Fibroblast of skin of left quadriceps (primary cell): ENCODE measurements at places on chromosomes 11 and 22.

DNA sequence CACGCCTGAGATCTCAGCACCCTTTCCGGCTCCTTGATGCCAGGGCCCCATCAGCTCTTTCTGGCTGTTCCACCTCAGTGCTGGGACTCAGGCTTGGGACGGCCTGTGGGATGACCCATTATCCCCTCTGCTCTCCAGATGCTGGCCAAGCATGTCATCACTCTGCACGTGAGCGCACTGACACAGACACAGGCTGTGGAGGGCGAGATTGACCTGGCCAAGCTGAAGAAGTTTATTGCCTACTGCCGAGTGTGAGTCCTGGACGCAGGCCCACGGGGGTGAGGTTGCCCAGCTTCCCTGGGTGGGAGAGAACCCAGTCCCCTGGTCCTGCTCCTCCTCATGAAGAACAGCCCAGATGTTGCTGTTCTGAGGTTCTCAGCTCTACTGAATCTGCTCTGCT lies 17.7 kb downstream of the MCM5 start:
- DNase-seq: no peak

DNA sequence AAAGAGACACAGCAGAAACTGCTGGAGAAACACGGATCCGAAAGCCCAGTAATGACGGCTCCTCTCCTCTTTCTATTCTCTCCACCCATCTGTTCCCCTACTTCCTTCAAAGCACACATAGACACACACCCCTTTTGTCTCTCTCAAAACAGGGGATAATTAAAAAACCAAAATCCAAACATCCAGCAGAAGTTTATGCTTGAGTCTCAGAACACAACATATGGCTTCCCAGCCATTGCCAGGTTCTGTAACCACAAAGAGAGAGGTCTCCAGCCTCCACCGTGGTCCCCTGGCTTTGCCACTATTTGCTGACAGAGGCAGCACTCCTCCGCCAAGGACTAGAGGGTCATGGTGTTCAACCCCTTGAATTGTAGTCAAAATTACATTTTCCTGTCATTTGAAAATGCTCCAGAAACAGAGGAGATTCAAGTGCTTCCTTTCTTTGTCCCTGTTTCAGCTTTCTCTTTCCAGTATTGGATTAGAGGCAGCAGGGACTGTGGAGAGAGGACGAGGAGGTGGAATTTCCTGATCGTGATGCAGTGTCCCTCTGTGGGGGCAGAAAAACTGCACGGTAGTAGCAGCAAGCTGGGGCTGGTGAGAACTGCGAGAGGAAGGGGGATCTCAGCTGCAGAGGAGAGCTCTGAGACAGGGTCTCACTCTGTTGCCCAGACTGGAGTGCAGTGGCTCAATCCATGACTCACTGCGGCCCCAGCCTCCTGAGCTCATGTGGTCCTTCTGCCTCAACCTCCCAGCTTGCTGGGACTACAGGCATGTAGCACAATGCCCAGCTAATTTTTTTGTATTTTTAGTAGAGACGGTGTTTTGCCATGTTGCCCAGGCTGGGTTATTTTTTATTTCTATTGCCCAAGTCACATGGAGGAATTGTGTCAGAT lies 60.3 kb downstream of the UBASH3B start:
- DNase-seq: no peak

GRCh38 chr11:70828593-70829082 lies 423.7 kb downstream of the SHANK2 start:
- DNase-seq: no peak

DNA sequence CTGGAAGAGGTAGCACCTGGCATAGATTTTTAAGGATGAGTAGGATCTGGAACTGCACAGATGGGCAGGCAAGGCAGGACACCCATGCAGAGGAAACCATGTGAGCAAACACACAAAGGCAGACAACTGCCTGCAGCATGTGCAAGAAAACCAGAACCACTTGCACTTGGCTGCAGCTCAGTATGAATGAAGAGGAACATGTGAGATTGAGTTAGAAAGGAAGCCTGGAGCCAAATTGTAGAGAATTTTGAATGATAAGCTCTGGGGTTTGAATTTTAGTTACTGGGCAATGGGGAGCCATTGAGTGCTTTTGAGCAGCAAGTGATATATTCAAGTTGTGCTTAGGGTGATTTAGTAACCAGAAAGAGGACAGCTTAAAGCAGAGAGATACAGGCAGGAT lies 583.4 kb downstream of the SOX6 start:
- no peak for DNase-seq

GRCh38 chr11:108758458-108758857 lies 93.6 kb downstream of the DDX10 start:
- DNase-seq: no peak

DNA sequence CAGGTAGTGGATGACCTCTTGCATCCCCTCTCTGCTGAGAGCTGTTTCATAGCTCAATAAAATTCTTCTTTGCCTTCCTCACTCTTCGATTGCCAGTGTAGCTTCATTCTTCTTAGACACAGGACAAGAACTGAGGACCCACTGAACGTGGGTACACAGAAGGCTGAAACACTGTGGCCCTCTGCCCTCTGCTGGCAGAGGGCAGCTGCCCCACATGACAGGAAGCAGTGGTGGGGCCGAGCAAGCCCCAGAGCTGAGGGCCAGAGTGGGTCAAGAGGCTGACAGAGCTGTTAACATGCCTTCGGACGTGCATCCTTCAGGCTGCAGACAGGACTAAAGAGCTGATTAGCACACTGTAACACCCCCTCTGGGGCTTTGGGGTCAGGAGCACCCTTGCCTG lies 15.6 kb downstream of the SMC1B start:
- no peak for DNase-seq

- no peak for DNase-seq
Measured at GRCh38 chr11:10309163-10310093, 4.6 kb downstream of the ADM start.

DNA sequence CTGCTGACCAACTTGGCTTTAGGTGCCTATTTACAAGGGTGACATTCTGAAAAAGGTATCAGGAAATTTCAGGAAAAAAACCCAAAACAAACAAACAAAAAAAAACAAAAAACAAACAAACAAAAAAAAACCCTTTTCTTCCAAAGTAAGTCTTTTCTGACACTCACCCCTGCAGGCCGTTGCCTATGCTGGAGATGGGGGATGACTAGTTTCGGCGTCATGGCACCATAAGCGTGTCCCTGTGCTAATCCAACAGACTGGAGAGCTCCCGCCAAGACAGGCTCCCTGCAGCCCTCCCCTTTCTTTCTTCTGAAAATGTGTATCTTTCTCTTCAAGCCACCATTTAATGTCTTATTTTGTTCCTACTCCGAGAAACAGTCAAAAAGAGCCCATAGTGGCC lies 13.7 kb downstream of the VSIG10L2 start:
- DNase-seq: no peak

DNA sequence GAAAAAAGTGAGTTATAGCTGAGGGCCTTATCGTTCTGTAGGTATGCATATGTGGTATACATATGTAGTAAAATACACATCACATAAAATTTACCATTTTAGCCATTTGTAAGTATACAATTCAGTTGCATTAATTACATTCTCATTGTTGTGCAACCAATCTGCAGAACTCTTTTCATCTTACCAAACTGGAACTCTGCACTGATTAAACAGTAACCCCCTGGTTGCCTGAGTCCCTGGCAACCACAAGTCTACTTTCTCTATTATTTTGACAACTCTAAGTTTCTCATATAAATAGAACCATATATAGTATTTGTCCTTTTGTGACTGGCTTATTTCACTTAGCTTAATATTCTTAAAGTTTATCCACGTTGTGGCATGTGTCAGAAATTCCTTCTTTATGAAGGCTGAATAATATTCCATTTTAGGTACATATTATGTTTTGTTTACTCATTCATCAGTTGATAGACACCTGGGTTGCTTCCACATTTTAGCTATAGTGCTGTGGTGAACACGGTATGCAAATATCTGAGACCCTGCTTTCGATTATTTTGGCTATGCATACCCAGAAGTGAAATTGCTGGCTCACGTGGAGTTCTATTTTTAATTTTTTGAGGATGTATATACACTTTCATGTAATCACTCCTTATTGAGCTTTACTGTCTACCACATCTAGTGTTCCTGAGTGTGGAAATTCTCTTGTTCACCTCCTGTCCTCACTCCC lies 1.6 kb upstream of the DDX10 start:
- no peak for DNase-seq

- DNase-seq: no peak
Measured at GRCh38 chr11:63614136-63614671, at the start of gene PLAAT3. Gene PLAAT3, minus strand, starts transcription at chr11:63614433. Its CDS starts 419 bp downstream, at chr11:63614014.

DNA sequence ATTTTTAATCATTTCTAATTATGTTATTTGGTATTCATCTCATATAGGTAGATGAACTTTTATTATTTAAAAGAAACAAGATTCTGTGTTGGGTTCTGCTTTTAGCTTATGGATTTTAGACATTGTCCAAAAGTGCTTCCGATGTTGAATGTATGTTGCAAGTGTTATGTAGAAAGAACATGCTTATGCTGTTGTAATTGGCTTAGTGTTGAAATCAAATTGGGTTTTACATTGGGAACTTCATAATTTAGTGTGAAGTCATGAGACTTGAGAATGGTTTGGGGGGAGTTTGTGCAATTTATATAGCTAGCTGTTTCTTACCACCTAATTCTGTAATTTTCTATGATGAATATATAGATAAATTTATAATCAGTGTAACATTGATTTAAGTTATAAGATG lies 3.6 kb downstream of the MTMR3 start:
- no peak for DNase-seq

DNA sequence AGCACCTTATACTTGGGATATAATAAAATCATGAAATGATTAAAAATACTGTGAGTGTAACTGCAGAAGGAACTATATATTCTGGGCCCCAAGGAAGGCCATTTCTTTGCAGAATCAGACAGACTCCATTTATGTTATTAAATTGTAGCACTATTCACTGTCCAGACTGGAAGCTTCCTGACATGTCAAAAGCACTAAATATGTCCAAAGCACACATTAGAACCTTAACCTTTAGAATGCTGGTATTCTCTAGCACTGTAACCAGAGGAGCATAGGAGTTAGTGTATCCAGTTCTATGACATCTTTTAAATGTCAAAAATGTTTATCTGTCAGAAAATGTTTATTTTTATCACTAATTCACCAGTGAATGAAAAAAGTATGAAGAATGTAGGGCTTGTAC lies 246.9 kb downstream of the CADM1 start:
- no peak for DNase-seq

DNA sequence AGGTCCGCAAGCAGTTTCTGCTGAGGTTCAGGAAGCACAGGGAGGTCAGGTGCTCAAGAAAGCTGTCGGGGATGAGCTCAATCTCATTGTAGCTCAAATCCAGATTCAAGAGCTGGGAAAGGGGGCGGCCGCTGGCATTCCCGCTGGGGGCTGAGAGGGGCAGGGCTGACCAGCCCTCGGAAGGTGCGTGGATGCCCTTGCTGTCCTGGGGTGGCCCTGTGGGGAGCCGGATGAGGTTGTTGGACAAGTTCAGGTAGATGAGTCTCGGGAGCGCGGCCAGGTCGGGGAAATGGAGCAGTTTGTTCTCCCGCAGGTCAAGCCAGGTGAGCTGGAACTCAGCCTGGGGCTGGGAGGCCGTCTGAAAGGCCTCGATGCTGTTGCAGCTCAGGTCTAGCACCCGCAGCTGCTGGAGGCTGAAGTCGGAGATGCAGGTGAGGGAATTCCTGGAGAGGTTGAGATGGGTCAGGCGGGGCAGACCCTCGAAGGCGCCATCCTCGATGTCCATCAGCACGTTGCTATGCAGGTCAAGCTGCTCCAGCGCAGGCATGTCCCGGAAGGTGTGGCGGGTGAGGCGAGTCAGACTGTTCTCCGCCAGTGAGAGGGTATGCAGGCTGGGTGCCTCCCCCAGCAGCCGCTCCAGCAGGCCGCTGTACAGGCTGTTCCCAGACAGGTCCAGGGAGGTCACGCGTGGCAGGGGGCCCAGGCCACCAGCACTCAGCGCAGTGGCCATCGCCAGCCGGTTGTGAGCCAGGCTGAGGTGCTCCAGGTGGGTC lies 9.8 kb downstream of the LRRC32 start:
- DNase-seq: no peak

DNA sequence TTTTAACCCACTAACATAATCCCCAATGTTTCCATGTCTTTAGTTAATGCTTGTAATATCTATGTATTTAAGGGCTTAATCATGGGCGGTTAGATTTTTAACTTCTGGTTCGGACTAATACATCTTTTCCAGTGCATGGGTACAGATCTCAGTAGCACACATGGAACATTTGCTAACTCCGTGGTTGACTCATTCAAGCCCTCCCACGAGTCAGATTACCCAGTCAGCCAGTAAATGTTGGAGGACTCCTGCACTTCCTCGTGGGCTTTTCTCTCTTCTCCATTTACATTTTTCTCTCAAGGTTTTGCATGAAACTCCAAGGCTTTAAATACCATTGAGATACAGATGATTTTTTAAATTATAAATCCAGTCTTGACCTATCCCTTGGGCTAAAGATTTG lies 313.9 kb downstream of the ST3GAL4 start:
- DNase-seq: no peak

DNA sequence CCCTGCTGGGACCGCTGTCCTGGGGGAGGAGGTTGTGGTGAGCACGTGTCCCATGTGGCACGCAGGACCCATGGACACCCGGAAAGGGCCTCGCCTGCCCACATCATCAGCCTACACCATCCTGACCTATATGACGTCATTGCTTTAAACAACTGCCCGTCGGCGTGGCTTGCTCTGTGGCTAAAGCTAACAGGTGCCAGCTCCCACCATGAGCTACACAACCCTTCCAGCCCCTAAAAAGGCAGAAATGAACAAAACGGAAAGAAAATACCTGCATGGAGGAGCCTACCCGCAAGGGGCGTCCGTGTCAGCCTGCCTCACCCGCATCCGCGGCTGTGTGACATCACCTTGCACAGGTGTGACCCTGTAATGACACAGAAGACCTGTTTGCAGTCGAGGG lies 481.8 kb downstream of the BRD1 start:
- DNase-seq: no peak

GRCh38 chr11:133842053-133842452 lies 3.3 kb downstream of the SPATA19 start:
- DNase-seq: no peak

- DNase-seq: no peak
Measured at GRCh38 chr11:8501836-8502235, 92.2 kb downstream of the STK33 start.

GRCh38 chr11:125228993-125229392 lies 64.4 kb downstream of the PKNOX2 start:
- DNase-seq: no peak

GRCh38 chr11:96014217-96014616 lies 90.3 kb upstream of the MTMR2 start:
- DNase-seq: no peak

DNA sequence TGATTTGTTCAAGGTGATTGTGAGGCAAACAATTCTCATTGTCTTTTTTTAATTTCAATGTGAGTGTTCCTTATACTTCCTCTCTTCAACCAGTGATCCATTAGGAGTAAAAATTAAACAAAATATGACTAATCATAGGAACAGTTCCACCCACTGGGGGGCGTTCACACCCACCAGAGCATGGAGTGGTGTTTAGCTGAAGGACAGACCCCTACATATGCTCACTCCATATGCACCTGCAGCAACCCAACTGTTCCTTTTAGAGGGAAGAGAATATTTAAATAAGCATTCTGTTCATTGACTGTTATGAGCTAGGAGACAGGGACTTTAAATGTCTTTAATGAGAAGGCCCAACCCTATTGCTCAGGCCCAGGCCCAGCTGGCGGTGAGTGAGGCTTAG lies 78.7 kb upstream of the DRD2 start:
- DNase-seq: no peak
